ENCODE measurements at places on chromosomes 2 and 18.

DNA sequence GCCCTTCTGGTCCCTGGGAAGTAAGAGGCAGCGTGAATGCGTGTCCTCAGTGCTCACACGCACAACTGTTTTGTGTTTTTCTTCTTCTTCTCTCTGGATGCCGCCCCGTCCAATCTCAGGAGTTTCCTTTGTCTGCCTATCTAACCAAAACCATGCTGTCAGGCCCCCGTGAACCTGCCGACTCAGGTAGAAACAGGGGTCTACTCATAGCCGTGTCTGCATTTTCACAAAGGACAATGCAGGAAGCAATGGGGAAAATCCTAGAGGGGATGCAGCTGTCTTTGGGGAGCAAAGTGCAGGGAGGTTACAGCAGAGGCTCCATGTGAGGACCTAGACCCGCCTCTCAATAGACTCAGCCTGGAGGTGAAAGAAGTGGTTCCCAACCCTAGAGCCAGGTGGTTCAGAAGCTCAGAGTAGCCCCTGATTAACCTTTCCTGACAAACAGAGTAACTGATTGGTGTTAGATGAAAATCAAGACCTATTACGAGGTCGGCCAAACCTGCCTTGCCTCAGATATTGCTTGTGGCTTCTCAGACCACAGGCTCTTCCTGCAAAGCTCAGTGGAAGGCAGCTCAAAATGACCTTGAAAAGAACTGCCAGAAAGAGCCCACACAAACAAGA, 49.3 kb downstream of the CD226 start:
- DNase-seq: no peak

DNA sequence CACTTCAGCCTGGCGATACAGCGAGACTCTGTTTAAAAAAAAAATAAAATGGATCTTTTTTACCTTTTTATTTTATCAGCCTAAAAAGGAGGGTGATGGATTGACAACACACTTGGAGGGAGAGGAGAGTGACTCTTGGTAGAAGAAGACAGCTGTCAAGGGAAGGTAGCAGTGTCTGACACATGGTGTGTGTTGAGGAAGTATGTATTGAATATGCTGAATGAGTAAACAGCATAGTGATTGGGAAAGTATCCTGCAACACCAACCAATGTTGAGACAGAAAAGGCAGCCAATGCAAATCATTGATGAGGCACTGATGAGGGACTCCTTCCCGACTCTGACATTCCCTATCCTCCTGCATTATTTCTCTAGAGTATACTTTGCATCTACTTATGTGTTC, 306.4 kb downstream of the LPIN1 start:
- no peak for DNase-seq

GRCh38 chr2:105961599-105962146, 217.0 kb downstream of the NCK2 start:
- DNase-seq: no peak

DNA sequence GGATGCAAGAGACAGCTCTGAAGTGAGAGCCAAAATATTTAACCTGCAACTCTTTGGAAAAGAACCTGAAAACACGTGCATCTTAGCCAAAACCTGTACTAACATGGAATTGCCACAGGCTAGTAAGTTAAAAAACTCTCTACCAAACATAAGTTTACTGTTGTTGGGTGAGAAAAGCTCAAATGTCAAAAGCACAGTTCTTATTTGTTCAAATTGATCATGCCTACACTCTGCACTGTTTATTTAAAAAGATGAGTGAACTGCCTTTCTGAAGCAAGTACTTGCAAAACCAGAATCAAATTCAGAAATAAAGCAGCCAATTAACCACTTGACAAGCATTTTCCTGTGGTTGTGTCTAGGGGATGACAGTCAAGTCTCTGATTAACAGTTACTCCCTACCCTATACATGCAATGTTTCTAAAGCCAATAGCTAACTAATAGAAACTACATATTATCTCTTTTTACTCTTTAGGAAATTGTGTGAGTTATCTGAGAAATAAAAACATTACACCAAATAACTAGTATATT, 5.6 kb downstream of the IKZF2 start:
- no peak for DNase-seq

- DNase-seq: no peak
Measured at GRCh38 chr2:85273738-85274731, 53.8 kb downstream of the TGOLN2 start.

DNA sequence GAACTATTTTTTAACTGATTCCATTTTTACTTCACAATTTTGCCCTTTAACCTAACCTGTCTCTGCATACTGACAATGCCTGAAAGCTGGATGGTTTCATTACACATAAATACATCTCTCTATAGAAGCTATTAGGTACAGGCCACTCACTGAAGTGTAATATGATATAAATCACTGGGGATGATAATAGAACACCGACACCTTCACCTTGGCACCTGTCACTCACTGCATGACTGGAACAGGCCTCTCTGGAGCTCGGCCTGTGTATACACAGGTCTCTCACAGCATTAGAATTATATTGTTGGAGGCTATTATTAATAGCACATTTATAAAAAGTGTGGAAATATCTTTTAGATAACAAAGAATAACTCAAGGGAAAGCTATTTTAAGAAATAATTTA, 138.2 kb downstream of the TMEM131 start:
- no peak for DNase-seq

GRCh38 chr2:8076448-8077342, 605.2 kb upstream of the ID2 start:
- DNase-seq: no peak

GRCh38 chr2:63539416-63540162, 48.7 kb downstream of the WDPCP start:
- no peak for DNase-seq

DNA sequence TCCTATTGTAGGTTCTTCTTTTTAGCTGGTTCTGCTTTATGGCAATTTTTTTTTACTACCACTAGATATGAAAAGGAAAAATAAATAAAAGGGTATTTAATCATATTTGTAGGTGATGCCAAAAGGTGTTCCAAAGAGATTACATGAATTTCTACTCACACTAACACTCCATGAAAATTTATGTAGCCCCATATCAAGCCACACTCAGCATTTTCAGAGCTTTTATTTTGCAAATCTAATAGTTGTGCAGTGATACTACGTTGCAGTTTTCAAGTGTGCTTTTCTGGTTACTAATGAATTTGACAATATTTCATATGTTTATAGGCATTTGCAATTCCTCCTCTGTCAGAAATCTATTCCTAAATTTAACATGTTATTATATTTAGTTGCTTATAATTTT, 363.9 kb upstream of the TMEFF2 start:
- DNase-seq: no peak

DNA sequence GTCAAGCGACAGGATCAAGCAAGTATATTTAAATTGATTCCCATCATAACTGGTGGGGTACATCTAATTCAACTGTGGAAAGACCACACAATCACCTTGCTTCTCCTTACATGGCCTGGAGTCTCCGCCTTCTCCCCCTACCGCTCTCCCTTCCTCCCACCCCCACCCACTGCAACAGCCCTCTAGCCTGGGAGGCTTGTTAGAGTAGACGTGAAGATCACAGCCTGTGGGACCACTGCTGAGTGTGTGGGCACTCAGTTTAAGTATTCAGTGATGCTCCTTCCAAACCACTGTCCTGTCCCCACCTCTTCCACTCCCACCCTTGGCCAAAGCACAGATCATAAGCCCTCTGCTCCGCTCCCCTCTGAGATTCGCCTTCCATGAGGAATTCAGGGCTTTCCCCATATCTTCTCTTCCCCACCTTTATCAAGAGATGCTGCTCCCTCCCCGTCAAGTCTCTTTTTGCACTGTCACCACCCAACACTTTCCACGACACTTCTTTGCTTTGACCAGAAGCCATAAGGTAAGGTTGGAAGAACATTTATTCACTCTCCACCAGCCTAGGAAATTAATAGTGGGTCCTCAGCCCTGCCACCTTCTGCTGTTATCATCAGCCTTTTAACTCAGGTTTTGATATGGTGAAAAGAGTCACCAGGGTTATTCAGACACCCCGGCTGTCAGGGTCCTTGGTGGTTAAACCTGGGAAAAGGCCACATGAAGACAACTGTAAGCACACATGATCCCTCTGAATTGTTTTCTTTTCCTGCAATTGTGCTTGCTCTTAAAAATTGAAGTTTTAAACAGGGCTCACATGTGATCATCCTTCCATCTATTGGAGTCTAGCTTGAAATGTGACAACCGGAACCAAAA, 1.7 kb downstream of the METTL4 start:
- no peak for DNase-seq

- no peak for DNase-seq
Measured at GRCh38 chr2:151760139-151760650, 25.9 kb upstream of the NEB start.

DNA sequence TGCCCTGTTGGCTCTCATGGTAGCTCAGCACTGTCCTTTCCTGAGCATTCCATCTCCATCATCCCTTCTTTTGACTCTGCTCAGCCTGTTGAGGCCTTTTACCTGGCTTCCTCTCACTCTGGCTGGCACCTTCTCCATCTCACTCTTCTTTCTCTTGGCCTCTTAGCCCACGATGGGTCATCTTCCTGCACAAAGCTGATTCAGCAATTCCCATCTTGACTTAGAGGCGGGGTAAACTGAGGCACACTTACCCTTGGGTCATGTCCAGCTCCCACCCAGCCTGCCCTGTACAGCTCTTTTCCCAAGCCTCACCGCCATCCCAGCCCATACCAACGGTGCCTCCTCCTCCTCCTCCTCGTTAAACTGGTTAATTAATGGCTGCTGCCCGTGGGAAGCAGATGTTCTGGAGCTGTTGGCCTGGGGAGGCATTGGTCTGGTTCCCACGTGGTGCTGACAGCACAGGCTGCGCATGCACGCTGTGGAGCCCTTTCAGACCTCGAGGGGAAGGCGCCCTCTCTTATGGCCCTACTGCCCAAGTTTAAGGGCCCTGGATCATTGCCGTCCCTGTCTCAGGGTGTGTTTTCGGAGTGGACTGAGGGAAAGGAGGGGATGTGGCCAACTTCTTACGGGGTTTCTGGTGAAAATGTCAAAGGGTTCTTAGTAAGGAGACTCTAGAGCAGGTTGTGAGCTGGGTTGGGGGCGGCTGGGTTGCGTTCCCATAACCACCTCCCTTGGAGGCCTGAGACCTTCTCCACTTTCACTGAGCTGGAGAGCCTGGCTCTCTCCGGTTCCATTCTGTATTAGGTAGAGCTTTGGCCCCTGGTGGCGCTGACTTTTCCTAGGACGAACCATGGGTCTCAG, 10.9 kb downstream of the WNT10A start:
- no peak for DNase-seq

DNA sequence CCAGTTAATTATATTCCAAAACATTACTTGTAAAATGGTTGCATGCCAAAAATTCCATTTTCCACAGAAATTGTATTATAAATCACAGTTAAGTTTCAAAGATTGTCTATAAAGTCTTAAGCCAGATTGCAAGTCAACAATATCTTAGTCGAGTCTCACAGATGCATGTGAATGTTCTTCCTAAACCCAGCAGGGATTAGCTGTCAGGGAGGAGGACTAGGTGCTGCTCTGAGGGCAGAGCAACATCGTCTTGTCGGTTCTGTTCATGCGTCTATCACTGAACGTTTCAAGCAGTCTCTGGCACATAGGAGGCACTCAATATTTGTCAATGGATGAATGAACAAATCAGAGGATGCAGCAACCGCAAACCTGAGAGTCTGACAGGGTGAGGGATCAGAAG, 27.0 kb downstream of the EPB41L3 start:
- DNase-seq: no peak

- DNase-seq: no peak
Measured at GRCh38 chr2:143181494-143181893, 52.3 kb downstream of the ARHGAP15 start.

GRCh38 chr18:62846313-62846712, 131.0 kb downstream of the PHLPP1 start:
- DNase-seq: no peak

GRCh38 chr2:142308744-142309143, 177.9 kb upstream of the LRP1B start:
- no peak for DNase-seq

DNA sequence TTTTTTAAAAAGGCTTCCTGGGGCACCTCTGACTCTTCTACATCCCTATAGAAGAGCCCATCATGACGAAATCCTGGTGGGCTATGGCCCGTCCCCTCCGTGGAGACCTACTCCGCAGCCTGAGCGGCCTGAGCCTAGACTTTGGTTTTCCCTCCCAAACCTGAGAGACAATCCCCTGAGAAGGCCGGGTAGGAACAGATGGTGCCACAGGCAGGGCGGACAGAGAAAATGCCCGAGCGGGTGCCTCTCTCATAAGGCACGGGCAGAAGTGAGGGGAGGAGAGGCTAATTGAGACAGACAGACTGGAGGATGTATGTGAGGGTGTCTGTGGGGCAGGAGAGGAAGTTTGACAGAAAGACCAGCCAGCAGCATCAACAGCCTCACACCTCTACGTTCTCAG, 20.2 kb upstream of the SFXN5 start:
- DNase-seq: no peak

DNA sequence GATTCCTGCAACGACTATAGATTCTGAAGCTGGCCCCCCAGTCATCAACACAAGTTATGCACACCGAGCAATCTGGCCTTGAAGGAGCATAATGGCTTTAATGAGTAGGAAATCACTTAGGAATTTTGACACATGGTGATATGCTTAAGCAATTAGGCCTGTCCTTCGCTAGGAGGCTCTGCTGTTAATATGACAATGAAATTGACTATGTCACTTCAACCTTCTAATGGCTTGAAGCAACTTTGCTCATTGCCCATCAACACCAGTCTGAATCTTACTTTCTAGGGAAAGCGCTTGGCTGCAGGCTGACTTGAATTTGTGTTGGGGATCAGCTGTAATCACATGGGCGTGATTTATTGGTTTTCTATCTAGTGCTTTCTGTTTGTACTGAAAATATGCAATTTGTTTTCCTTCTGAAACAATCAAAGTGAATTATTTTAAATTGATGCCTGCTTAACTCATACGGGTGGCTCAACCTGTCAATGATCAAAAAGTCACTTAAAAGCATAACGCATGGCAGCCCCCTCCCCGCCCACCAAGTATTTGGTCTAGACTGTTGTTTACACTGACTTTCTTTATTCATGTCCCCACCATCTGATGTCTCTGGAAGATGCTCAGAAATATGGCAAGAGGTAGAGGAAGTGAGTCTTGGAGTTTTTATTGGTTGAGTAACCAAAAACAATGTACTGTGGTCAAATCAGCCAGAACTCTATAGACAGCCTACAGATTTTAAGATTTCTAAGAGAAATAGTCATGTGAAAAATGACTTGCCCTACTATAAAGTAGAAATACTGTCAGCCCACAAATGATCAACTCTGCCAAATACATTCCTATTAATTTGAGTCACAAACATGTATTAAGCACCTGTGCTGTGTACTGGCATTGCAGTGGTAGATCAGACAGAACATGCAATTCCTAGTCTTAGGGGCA, 344.9 kb downstream of the RBM43 start:
- no peak for DNase-seq

GRCh38 chr2:69689466-69689865, 45.9 kb upstream of the AAK1 start:
- no peak for DNase-seq

DNA sequence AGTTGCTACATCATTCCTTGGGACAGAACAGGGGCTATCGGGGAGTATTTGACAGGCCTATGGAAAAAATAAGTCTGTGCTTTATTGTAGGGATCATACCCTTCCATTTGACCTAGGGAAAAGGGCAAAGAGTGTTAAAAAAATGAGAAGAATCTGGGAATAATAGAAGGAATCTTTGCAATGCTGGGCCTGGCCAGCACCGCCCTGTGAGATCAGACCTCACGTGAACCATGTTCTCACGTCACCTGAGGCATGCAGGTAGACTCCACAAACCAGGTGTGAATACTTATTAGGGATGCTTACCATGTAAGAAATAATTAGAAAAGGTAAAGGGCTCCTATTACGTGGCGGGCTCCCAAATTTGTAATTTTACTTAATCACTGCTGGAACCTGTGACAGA, 177.5 kb upstream of the GATA6 start:
- DNase-seq: no peak

- no peak for DNase-seq
Measured at GRCh38 chr2:191463790-191464189, 214.1 kb upstream of the NABP1 start.
